T1000 (cell line): ENCODE measurements at places on chromosomes 2 and 18.

DNA sequence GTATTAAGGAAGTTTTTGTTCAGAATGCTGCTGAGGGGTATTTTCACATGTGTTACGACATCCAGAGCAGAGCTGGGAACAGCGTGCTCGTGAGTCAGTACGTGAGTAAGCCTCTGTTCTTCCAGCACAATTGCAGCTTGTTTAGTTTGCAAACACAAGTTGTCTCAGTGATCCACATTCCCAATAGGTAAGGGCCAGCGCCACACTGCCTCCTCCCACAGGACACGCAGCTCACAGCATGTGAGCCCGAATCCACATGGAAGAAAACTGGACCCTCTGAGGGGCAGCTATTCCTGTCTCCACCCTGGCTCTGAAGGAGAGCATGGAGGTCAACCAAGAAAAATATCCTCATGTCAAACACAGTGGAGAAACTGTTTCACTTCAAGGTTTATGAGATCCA, 173.9 kb upstream of the PID1 start:
- peak; percentile 28 for DNase-seq

DNA sequence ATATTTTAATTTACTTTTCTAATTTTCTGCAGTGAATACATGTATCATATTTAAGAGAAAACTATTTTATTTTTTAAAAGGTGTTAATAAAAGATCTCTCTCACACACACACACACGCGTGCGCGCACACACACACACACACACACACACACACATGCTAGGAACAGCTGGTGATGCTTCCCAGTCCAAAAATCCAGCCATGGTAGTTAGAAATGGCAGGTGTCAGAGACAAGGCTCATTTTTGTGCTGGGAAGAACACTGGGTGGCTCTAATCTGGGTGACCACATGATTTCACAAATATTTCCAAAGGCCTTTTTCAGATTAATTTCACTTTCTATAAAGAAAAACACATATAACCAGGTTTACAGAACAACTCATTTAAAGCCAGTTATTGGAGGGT, 104.5 kb upstream of the NCK2 start:
- no peak for DNase-seq

GRCh38 chr18:57975805-57976204, 68.2 kb upstream of the NEDD4L start:
- no peak for DNase-seq

GRCh38 chr2:113126845-113127645, at the start of gene IL1RN:
IL1RN (plus strand) TSS chr2:113127598; CDS start chr2:113127625, 27 bp downstream.
- no peak for DNase-seq

DNA sequence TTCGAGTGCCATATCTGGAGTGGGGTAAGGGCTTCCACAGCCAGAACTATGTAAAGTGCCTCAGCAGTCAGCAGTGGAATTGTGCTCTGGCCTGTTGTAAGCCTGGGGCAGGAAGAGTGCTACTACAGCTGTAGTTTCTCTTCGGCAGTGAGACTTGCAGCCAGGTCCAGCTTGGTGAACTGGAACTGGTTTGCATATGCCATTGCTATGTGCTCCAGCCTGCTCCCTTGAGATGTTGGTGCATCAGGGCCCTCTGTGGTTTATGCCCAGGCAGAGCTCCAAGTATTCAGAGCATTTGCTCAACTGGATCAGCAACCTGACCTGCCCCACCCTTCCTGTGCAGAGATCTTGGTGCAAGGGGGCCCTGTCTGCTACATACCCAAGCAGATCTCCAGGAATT, 47.8 kb downstream of the ZNF804A start:
- peak; percentile 6 for DNase-seq

GRCh38 chr2:3611589-3611988, 16.7 kb downstream of the COLEC11 start:
- no peak for DNase-seq

DNA sequence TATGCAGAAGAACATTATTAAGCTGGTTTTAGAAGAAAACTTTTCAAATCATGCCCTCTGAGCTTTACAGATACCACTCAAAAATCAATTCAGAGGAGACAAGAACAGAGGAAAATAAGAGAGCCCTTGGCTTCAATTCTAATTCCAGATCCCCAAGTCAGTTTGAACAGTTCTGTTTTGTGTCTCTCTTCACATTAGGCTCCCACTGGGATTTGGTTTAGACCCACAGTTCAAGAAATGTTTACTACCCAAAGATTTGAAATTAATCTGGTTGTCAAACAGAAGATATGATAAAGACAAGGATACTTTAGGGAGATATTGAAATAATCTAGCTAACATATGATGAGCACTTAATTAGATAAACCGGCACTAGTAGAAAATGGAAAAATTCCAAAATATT, 329.5 kb downstream of the RAD51AP2 start:
- DNase-seq = no peak

DNA sequence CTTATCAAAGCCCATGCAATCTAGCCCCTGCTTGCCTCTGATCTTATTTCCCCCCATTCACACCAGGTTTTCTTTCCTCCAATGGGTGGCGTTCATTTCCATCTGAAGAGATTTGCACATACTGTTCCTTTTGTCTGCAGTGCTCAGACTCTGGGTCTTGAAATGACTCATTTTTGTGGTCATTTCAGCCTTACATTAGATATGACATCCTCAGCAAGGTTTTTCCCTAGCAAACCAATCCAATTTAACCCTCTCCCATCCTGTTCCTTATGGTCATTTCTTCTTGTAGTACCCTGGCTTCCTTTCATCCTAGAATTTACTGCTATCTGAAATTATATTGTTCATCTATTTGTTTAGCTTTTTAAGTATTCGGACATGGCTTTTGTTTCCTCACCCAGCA, 42.5 kb upstream of the SCN1A start:
- DNase-seq = no peak

DNA sequence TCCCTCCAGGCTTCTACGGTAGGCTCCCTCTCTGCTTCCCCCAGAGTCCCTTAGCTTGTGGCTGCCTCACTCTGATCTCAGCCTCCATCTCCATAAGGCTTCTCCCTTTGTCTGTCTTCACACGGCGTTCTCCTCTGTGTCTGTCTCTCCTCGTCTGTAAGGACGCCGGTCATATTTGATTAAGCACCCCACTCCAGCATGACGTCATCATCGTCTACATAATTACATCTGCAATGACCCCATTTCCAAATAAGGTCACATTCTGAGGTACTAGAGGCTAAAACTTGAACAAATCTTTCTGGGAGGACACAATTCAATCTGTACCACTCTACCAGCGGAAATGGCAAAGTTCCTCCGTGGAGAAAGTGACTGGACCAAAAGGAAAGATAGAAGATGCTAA, 8.3 kb upstream of the COL6A3 start:
- no peak for DNase-seq

DNA sequence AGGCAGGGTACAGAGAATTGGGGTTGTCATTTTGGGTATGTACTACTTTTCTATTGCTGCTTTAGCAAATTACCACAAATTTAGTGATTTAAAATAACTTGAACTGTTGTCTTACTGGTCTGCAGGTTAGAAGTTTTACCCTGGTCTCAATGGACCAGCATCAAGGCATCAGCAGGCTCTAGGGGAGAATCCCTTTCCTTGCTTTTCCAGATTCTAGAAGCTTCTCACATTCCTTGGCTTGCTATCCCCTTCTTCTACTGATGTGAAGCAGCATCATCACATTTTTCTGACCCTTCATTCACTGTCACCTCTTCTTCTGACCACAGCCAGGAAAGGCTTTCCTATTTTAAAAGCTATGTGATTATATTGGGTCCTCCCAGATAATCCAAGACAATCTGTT, 237.8 kb upstream of the RBMS1 start:
- no peak for DNase-seq

GRCh38 chr2:181858600-181858999, 32.9 kb upstream of the ITPRID2 start:
- DNase-seq = no peak

GRCh38 chr18:50665519-50665918, 105.6 kb downstream of the MAPK4 start:
- DNase-seq = no peak

- no peak for DNase-seq
These were observed 97.9 kb upstream of the ZNF516 start for GRCh38 chr18:76592981-76593381.

GRCh38 chr2:220419647-220420046, 792.2 kb downstream of the SLC4A3 start:
- no peak for DNase-seq

- no peak for DNase-seq
These were observed 12.7 kb downstream of the SPIRE1 start for GRCh38 chr18:12645254-12645653.

DNA sequence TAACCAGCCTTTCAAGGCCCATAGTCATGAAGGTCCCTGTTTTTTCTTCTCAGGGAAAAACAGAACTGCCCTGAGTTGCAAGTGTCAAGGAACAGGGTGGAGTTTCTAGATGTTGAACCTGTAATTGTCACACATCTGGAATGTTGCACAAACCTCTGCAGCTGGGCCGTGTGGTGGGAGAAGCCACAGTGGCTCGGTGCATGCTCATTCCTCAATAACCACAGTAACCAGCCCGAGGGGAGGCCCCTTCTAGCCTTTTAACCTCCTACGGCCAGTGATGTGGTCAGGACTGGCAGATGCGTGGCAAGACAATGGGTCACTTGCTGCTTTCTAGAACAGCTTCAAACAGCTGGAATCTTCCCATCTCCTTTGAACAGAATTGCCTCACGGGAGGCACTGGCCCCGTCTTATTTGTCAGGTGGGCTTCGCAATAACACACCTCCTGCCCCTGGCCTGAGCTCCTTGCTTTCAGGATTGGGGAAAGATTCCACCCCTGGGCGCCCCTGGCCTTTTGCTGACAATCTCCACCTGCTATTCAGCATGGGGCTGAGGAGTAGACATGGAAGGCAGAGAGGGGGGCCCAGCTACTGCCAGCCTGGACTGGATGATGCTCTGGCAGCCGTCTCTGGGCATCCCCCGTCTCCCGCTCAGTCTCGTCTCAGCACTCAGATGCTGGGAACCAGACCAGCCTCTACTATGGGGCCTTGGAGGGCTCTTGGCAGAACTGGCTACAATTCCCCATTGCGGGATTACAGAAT, 102.9 kb downstream of the KLHL29 start:
- no peak for DNase-seq

- no peak for DNase-seq
These were observed 650.3 kb downstream of the DCDC2C start for GRCh38 chr2:4353668-4354067.

DNA sequence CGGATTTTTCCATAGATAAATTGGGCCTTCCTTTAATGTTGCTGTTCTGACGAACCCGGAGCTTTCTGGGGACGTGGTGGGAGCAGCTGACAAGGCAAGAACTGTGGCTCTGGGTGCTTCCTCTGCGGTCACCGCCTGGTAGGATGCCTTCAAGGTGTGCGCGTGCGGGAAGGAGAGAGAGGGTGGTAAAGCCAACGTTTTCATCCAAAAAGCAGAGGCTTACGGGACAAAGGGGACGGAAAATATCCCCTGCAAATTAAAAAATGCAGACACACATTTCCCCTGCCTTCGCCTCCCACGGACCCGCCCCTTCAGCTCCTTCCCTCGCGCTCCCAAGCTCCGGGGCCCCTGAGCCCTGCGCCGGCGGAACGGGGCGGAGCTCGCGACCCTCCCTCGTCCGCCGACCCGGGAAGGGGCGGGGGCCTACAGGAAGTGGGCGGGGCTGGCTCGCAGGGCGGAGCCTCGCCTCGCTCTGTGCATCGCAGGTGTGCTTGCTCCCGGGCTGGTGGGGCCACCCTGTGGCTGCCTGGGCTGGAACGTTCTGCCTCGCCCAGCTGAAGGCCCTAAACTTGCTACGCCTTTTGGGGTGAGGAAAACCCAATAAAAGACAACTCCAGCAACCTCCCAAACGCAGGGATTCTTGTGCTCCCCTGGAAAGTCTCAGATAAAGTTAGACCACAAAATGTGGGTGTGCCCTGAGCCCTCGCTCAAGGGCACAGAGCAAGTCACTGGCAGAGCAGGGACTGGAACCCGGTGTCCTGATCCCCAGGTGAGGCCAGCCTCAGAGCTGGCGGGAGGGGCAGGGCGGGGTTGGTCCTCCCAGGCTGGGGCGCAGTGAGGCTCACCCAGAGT, 25.4 kb upstream of the SLC66A3 start:
- DNase-seq = no peak
